ENCODE measurements at places on chromosomes 3 and 15. TPM values are rescaled to one million over a fixed set of nuclear protein-coding genes. Genes with fewer than 3 reads are reported as not detected.

HDAC11 gene
- 11.2 TPM for total RNA-seq

ANKRD34C gene
- not detected for total RNA-seq

EOMES gene
- not detected for total RNA-seq

CAND2 gene
- total RNA-seq = 1.2 TPM

PPCDC gene
- 5.6 TPM for total RNA-seq

GRCh38 chr3:150721285-150722130 lies 17.8 kb upstream of the ERICH6 start:
- DNase-seq = peak; percentile 59

DNA sequence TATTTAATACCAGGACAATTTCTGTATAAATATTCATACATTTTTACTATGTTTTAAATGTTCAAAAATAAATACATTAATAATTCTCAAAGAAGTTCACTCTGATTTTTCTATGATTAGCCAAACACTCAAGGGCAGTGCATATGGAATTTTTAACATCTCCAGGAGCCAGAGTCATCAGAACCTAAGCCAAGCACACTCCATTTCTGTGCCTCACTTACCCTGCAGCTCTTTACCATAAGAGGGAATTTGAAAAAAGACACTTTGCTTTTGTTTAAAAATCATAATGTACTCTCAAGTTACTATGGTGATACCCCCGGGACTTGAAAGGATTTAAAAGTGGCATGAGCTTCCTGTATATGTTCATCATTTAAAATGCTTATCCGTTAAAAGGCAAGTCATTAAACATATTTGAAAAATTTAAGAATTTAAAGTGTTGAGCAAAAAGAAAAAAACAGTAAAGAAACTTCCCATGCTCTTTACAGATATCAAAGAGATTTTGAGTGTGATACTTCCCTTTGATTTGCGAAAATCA lies 747.4 kb upstream of the NECTIN3 start:
- no peak for DNase-seq

- no peak for DNase-seq
Observed at GRCh38 chr3:56923526-56924224, 121.9 kb upstream of the ARHGEF3 start.

DNA sequence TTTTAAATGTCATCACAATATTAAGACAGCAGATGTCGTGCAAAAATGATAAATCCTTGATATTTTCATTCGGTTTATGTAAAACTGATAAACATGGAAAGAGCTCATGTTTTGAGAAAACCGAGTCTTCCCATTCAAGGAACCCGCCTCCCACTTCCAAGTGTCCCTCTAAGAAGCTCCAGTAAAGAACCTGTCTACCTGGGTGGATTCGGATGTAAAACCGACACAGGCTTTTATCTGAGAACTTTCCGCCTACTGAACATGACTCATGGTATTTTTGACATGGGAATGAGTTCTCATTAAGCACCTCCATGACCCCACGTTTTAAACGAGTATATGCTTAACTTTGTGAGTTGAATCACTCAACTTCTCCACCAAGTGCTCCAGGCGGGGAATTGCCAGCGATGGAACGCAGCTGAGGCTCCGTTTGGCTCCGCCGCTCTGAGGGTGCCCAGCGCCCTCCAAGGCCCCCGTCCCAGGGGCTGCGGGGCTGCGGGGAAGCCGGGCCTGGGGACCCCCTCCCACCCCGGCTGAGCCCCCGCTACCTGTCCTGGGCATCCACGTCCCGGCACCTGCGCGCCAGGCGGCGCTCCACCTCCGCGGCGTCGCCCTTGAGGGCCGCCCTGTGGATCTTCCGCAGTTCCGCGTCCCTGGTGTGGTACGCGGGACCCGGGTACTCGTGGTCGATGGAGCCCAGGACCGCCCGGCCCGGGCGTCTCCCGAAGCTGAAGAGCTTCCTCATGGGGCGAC lies 119.9 kb downstream of the LMLN start:
- DNase-seq = peak; percentile 46

DNA sequence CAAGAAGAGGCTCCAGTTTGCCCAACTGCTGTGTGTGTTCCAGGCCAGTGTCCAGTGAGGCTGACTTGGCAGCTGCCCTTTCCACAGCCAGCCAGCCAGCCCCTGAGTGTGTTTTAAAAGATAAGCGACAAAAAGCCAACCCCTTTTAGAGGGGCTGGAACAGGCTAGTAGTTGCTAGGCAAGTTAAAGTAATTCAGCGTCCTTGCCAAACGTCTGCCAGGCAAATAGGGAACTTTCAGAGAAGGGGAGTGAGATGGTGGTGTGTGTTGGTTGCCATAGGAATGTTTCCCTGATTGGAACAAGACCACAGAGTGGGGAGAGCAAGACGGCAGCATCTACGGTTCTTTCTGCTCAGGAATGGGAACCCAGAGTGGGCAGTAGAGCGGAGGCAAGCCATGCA lies 86.3 kb downstream of the TMEM108 start:
- DNase-seq = no peak

DNA sequence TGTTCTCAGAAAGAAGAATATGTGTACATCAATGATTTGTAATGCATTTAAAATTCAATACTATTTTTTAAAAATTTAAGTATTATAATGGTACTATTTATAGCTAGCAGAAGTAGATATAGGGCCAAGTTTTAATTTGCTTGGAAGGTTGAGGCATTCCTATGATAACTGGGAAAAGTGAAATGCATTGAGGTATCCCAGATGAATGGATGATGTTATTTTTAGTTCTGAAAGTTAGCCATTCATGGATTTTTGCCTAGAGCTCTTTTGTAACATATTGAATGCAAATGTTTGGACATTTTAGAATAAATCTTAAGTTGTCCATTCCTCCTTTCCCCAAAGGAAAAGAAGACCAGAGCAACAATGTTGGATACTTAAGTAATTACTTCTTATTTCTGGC lies 47.6 kb downstream of the GAP43 start:
- no peak for DNase-seq

- DNase-seq = no peak
Observed at GRCh38 chr3:184748219-184749135, 36.6 kb upstream of the MAGEF1 start.

DNA sequence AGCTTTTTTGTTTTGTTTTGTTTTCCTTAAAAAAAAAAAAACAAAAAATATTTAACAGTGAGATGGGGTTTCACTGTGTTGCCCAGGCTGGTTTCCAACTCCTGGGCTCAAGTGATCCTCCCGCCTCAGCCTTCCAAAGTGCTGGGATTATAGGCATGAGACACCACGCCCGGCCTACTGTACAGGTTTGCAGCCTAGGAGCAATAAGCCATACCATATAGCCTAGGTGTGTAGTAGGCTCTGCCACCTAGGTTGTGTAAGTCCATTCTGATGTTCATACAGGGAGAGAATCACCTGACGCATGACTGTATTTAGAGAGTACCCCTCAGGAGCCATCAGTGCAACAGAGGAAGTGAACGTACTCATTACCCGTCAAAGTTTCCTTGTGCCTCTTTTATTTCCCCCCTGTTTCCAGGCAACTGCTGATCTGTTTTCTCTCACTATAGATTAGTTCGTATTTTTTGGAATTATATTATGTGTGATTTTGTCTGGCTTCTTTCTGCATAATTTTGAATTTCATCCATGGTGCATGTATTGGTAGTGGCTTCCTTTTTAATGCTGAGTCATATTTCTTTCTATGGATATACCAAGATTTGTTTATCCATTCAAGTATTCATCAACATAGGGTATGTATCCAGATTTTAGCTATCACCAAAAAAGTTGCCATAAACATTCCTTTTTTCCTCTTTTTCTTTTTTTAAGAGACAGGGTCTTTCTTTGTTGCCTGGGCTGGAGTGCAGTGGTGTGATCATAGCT lies 9.9 kb downstream of the ACAD9 start:
- DNase-seq = no peak

- DNase-seq = no peak
Observed at GRCh38 chr3:125582707-125583106, 12.6 kb downstream of the OSBPL11 start.

DNA sequence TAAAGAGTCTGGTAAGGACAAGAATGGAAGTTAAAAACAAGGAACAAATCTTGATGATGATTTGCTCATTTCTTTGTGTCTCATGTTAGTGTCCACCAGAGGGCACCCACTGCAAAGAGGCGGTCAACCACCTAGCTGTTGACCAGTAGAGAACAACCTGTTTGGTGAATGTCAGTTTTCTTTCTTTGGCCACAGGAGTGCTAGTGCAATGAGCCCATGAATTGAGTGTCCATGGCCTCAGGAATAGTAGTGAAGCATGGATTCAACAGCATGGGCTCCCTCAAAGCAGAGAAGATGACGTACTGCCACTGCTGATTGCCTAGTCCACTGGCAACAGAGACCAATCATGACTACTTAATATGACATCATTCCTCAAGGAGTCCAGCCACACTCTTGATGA lies 10.7 kb upstream of the CNTN6 start:
- no peak for DNase-seq

DNA sequence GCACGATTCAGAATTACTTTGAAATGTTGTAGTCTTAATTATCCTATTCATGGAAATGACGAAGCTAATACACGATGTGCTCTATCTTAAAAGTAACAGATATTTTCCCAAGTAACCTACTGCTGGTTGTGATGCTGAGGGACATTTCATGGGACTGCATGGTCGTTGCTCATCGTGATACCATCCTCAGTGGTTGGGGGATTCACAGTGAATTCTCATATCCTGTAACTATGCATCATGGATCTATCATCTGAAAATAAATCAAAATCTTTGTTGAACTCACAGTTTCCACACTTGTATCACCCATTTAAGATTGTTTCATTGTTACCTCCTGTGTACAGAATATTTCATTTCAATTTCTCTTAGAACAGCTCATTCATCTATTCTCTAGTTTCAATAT lies 84.7 kb downstream of the OPA1 start:
- DNase-seq = no peak

DNA sequence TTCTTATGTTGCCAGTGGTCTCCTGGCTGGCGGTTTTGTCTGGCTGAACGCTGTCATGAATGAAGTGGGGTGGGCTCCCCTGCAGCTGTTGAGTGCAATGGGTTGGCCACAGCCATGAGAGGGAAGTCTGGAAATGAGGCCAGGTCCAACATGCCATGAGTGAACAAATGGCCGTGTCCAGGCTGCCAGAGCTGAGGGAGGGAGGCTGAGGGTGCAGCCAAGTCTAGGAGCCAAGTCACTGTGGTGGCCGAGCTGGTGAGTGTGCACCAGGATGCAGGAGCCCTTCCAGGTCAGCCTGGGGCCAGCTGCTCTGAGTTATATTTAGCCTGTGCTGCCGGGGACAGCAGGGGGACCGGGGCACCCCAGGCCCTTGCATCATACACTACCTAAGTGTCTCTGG lies 24.7 kb upstream of the PRR23E start:
- no peak for DNase-seq

GRCh38 chr15:101127506-101128076 lies 124.3 kb downstream of the CHSY1 start:
- peak; percentile 95 for DNase-seq

GRCh38 chr3:58620421-58620820 lies 43.2 kb upstream of the FAM107A start:
- DNase-seq = no peak

DNA sequence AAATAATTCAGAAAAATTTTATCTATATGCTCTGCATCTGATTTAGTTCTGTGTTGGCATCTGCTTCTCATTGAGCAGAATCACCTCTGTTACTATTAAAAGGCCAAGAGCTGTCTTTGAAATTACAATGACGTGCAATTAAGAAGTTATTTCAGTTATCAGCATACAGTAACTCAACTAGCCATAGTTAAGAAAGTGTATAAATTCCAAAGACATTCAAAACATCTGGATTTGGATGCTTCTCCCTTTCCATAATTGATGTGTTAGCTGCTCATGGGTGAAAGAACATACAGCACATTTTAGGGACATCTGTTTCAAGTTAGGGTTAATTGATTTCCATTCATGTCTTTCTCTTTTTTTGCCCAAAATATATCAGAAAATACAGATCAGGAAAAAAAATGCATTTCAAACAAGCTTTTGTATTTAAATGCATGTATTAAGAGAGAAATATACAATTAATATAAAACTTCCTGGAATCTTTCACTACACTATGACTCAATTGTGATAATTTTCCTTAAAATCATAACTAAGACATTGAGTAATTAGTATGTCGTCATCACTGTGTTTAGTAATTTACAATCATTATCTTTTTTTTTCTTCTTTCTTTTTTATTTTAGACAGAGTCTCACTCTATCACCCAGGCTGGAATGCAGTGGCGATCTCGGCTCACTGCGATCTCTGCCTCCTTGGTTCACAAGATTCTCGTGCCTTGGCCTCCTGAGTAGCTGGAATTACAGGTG lies 82.7 kb upstream of the MBNL1 start:
- DNase-seq = no peak

- no peak for DNase-seq
Observed at GRCh38 chr15:55197362-55197705, 593 bp upstream of the RSL24D1 start.

DNA sequence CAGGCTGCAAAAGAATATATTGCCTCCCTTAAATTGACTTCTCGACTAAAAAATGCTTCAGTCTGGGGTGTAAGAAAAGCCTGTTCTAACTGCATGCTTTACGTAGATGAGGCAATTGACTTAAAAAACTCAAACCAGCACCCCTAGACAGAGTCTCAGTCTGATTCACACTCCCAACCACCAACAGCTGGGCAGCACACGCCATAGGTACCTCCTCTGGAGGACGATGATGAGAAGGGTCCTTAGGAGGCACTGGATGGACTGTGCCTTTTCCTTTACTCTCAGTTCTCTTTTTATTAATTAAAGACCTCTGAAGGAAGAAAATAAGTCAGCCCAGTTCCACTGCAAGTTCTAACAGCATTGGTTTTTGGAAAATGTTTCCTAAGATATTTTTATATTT lies 175.0 kb downstream of the PDZRN3 start:
- DNase-seq = no peak

All from osteoblast (primary cell).